Prostate gland (tissue), 2 donors: ENCODE measurements at places on chromosomes 16 and 17. TPM values are rescaled to one million over a fixed set of nuclear protein-coding genes. Genes with fewer than 3 reads are reported as not detected.

DNA sequence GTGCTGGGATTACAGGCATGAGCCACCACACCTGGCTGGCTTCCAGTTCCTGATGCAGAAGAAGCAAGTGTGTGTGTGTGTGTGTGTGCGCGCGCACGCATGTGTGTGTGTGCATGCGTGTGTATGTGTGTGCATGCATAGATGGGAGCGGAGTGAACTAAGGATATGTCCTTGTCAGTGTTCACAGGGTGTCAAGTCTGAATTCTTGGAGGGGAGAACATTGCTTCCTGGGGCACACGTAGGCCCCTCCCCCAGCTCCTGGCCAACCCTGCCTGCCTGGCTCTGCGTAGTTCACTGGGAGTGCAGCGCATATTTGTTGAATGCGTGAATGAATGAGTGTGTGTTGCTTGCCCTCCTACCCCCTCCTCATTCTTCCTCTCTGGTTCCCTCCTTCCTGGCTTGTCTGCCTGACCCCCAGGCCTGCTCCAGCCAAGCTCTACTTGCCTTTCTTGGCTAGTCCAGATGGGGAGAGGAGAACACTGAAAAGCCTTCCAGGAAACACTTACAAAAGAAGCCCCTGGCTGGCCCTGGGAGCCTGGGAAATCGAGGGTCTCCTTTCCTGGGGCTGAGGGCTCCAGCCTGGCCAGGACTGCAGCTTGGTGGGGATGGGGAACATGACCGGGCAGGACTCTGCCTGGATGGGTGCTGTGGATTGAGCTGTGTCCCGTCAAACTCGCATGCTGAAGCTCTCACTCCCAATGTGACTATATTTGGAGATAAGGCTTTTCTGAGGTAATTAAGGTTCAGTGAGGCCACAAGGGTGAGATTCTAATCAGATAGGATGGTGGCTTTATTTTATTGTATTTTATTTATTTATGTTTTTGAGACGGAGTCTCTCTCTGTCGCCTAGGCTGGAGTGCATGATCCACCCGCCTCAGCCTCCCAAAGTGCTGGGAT is 27.9 kb downstream of the IGFBP4 start:
- no peak for DNase-seq

- DNase-seq = no peak
Measured at GRCh38 chr17:17386094-17386800, 83.1 kb downstream of the NT5M start.

- DNase-seq = no peak
Measured at GRCh38 chr17:17183744-17184143, 22.4 kb downstream of the PLD6 start.

- no peak for DNase-seq
Measured at GRCh38 chr16:20203272-20203671, 124.0 kb downstream of the GP2 start.

GRCh38 chr17:82149401-82150099 is 51.5 kb upstream of the FASN start:
- DNase-seq = no peak

ITGAD gene
- not detected for total RNA-seq

AATK gene
- 6.6 TPM for total RNA-seq

CDC27 gene
- 76.9 TPM for total RNA-seq

SLC5A11 gene
- not detected for total RNA-seq

TEKT1 gene
- total RNA-seq = not detected

C17orf78 gene
- not detected for total RNA-seq

CEMP1 gene
- total RNA-seq = 1.3 TPM
